ENCODE measurements at places on chromosomes 7 and 10.

DNA sequence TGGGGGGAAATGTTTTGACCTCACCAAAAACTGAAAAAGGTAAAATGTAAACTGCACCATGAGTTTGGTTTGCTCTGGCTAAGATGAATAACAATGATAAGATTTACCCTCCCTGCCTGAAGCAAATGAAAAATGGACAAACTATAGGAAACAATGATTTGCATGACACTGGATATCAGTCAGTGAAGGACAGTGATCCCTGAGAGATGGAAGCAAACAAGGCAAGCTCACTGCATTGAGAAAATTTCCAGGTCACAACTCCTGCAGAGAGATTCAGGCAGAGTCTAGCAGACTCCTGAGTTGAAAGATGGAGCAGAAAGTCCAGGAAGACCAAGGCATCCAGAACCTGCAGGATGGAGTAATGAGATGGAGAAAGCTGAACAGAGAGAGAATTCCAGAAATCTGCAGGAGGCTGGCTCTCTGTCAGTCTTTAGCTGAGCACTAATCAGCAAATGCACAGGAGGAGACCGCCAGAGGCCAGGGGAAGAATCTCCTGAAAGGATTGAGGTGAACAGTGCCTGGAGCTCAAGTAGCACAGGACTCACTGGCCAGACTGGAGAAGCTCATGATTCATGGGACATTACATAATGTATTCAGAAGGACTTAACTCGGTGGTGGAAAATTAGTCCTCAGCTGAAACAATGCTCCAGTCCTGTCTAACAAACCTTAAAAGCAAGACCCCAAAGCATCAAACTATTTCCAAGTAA, 51.2 kb upstream of the PALS2 start:
- no peak for DNase-seq

DNA sequence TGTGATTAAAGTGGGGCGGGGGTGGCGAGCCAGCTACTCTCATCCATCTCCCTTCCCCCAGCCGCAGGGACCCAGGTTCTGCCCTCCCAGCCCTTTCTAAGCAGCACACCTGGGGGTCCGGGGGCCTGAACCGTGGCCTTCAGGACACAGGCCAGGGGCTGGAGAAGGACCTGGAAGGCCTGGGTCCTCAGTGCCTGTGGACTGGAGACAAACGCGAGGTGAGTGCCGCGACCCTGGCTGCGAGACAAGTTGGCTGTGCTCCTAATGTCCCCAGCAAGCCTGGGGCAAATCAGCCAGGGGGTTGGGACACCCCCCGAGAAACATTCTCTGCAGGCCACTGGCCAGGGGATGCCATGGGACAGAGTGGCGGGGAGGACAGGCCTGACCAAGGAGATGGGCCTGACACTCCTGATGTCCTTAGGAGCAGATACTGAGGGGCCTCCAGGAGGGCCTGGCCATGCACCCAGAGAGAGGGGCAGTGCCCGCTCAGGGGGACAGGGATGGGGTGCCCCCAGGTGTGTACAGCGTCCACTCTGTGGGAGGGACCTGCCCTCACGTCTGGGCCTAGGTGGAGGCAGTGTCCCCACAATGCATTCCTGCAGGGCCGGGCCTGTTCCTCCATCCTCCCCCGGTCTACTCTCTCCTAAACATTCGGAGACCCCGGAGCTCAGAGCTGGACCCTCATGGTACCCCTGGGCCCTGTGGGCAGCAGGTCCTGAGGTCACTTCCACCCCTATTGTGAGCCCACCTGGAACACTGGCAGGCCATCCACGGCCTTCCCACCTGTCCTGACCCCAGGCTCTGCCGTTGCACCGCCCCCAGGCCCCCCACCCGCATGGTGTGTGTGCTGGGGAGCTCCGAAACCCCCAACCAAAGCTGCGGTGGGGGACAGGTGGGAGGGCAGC, 13.1 kb downstream of the BRAT1 start:
- no peak for DNase-seq

DNA sequence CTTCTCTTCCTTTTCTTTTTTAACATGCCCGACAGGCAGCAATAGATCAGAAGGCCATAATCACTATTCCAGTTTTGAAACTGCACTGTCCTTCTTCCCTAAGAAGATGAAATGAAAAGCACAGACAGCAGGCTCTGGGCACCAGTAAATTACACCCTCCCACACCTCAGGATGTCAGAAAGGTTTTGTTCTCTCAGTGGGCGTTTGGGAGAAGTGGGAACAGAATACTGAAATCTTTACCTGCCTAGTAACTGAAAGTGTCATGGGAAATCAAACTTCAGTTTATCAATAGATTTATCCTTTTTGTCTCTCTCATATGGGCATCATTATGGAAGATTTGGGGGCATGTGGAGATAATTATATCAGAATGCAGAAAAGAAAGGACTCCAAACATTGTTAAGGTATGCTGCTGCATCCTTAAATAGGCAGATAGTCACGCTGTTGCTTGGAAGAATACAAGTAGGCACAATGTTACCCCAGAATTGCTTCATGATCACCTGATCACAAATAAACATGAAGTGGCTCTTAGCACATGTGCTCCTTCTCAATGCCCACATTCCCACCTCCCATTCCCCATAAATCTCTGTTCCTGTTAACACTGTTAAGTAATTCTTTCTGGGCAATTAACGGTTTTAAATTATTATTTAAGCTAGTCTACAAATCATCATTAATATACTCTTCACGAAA, 113.3 kb downstream of the DOCK4 start:
- DNase-seq = no peak

DNA sequence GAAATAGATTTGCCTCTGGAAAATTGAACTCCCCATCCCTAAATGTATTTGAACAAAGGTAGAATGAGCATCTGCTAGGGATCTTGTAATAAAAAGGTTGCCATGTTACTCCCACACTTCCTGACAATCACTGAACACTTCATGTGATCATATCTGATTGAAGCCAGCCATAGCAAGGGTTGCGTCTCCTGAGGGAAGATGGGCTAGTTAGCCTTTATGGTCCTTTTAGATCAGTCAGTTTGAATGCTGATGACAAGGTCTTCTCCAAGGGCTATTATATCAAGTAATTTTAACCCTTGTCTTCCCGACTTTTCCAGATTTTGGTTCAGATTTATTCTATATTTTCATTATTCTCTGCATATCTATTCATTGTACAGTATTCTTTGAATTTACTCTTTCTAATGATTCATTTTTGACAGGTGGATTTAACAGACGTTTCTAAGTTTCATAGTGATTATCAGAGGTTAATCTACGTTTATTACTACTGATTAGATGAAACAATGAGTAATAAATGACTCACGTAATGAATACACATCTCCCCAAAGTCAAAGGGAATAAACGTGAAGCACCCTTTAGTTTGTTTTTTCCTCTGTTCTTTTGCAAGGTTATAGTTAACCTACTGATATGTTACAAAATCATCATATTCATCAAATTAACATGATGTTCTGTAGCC, 28.1 kb downstream of the CSGALNACT2 start:
- DNase-seq = peak; percentile 48

DNA sequence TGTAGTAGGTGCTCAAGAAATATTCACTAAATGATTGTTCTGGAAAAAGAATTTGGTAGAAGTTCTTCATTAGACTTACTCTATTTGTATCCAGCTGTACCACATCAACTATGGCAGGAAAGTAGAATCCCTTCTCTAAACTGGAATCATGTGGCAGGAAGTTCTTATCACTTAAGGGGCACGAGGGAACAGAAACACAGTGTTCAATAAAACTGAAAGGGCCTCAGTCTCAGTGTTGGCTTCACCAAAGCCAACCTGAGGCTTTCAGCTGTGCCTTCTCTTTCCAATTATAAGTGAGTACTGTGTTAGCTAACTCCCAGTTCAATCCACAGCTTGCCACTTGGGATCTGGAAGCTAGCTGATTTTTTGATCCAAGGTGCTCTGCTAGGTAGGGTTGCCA, 257.6 kb upstream of the LRGUK start:
- no peak for DNase-seq

DNA sequence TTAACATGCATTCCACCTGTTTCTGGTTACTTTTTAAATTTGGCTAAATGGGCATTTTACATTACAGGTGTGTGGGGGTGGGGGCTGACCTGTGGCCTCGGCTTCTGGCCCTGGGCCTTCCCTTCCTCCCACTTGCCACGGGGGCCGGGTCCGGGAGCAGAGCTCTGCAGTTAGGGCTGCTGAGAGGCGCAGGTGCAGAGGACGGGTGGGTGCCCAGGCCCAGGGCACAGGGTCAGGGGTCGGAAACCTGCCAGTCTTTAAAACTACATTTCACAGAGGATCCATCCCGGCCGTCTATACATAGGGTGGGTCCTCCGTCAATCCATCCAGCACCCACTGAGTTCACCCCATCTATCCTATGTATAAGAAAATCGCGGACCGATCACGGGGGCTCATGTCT, 106.5 kb upstream of the INSIG1 start:
- DNase-seq = no peak

DNA sequence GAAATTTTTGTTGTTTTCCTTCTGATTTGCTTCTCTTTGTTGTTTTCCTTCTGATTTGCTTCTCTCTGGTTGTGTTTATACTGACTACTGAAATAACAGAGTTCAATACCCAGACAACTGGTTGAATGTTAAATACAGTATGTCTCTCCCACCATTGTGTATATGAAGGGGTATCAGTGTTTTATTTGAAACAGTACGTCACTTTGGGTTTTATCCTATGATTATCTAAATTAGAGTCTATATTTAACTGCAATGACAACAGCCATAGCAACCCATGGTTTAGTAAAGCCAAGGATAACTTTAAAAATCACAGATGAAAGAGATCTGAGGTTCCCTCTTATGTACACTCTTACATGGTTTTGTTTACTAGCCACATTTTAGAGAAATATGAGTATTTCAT, 141.3 kb downstream of the GNAT3 start:
- no peak for DNase-seq

GRCh38 chr7:111756687-111757178, 194.4 kb upstream of the IMMP2L start:
- no peak for DNase-seq

GRCh38 chr7:96728139-96728538, 18.5 kb upstream of the SEM1 start:
- DNase-seq = no peak

GRCh38 chr10:85548034-85548433, 818.6 kb downstream of the GRID1 start:
- DNase-seq = peak; percentile 45

- DNase-seq = no peak
Measured at GRCh38 chr7:128091106-128091505, 59.9 kb upstream of the LRRC4 start.

GRCh38 chr10:74936577-74937265, 110.3 kb downstream of the KAT6B start:
- no peak for DNase-seq

DNA sequence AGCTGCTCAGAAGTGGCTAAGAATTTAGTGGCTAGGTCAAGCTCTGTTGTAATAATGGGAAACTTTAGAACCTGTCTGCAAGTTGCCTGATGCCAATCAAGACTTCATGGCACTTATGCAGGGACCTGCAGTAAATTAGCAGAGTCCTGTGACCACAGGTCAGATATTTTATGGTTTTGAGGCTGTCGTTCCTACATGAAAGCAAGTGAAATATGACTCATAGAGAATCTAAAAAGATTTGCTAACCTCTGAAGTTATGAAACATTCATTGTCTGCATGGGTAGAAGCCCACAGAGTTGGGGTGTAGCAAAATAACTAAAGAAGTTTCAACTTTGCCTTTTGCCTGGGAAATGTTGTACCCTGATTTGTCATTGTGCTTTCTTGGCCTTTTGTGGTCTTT, 32.3 kb downstream of the SLC39A12 start:
- DNase-seq = no peak

- no peak for DNase-seq
Measured at GRCh38 chr10:4070184-4070583, 285.2 kb upstream of the KLF6 start.

- DNase-seq = no peak
Measured at GRCh38 chr7:51727441-51727840, 410.8 kb upstream of the COBL start.

GRCh38 chr10:16119445-16119844, 259.1 kb upstream of the MINDY3 start:
- no peak for DNase-seq

DNA sequence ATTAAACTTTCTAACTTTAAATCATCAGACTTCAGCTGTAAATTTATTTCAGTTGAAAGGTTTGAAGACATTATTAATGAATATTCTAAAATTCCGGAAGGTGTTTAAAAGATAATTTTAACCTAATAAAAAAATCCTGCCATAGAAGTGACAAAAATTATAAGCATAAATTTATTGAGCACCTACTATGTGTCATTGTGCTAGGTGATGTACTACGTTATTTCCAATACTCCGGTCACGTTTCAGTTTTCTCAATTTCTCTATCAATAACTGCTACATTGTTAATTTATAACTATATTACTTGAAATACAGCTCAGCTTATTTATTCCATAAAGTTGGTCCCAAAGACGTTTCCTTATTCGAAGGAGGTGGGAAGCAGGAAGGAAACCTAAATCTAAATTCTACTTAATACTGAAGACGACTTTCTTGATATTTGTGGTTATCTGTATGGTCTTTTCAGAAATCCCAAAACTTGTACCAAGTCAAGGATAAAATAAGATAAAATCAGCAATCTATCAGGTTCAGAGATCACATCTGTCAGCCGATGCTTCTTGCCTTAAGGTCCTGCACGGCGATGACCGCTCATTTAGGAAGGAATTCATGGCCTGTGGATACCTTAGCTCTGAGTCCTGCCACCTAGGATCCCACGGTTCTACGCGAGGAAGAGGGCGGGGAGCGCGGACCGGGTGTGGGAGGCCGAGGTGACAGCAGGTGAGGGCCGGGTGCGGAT, 1.2 kb upstream of the ZEB1 start:
- no peak for DNase-seq

GRCh38 chr7:83984076-83984475, 210.5 kb downstream of the SEMA3A start:
- no peak for DNase-seq

GRCh38 chr7:14924398-14924797, 21.8 kb upstream of the DGKB start:
- no peak for DNase-seq

DNA sequence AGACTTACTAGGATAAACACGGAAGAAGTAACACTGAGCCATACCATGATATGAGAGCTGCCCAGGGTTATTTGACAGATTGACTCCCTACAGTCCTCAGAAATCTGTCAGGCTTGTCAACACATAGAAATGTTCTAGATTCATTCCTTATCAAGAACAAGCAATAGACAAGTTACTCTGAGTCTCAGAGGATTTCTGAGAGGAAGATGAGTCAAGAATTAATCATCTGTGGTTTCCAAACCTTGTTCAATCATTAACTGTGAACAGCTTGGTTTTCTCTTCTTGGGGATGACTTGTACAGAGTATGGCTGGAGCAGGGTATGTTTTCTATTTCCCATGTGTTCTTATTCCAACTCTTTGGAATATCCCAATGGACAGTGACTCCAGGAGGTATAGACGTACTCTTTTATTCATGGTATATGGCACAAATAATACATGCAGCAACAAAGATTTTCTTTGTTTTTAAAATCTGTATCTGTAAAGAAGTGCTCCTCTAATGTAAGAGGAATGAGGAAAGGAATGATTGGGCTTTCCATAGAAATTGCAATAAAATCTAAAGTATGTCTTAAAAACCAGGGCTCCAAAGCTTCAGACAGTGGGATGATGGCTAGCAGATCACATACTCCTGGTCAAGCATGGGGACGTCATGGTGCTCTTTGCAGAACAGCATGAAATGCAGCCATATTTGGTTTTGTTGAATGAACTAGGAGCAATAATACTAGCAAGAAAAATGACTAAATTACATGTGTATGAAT, 11.9 kb upstream of the SFR1 start:
- peak; percentile 27 for DNase-seq

Measured in activated CD4-positive, alpha-beta T cell treated with anti-CD3 and anti-CD28 coated beads, Interleukin-2, amount 50 U/mL, for 16 hours (primary cell).